GF-D8 (cell line): ENCODE measurements at places on chromosomes 6 and 20.

DNA sequence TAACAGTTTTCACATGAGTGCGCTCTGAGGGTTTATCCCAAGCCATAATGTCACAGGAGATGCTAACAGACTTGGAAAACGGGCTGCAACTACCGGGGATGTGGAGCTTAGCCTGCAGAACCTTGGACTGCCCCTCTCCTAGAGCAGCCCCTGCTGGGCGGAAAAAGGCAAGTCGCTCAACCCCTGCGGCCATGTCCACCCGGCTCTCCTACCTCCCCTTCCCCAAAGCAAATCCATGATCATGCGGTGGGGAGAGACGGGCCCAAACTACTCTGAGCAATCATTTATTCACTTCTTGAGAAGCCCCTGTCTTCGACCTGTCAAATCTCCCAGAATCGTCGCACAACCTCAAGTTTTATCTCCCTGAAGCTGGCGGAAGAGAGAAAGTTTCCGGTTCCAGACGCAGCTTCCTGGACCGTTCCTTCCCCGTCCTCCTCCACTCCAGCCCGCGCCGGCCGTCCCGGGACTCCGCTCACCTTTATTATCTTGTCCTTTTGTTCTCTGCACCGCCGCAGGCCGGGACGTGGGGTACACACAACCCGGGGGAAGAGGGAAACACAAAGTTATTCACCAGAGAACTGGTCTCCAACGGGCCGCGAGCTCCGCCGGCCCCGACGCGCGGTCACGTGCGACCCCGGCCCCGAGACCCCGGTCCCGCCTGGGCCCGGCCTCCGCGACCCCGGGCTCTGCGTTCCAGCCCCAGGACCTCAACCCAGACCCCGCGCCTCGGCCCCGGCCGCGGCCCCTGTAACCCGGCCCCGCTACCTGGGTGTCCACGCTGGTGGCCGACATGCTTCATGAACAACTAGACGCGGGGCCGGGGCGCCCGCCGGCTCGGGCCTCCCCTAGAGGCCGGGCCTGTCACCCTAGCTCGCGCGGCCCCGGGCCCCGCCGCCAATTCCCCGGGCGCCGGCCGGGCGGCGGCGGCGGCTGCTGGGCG lies 560 bp downstream of the YTHDF1 start:
- DNase-seq, result peak; percentile 9

GRCh38 chr6:35919827-35920751 lies 809 bp downstream of the SRPK1 start:
- DNase-seq, result peak; percentile 21

- DNase-seq, result no peak
Observed at GRCh38 chr6:44775121-44775520, 387.6 kb downstream of the CDC5L start.

- DNase-seq, result no peak
Observed at GRCh38 chr6:131545317-131545716, 27.7 kb upstream of the ARG1 start.

DNA sequence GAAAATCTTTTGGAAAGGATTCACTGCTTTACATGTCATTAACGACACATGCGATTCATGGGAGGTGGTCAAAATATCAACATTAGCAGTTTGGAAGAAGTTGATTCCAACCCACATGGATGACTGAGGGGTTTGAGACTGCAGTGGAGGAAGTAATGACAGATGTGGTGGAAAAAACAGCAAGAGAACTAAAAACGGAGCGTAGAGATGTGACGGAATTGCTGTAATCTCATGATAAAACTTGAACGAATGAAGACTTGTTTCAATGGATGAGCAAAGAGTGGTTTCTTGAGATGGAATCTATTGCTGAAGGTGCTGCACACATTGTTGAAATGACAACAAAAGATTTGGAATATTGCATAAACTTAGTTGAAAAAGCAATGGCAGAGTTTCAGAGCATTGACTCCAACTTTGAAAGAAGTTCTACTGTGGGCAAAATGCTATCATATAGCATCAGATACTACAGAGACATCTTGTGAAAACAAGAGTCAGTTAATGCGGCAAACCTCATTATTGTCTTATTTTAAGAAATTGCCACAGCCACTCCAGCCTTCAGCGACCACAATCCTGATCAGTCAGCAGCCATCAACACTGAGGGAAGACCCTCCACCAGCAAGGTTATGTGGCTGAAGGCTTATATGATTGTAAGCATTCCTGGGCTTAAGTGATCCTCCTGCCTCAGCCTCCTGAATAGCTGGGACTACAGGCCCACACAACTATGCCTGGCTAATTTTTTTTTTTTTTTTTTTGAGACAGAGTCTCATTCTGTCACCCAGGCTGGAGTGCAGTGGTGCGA lies 19.2 kb downstream of the SRSF3 start:
- DNase-seq, result no peak

GRCh38 chr6:2658788-2659187 lies 91.9 kb downstream of the MYLK4 start:
- DNase-seq, result no peak

GRCh38 chr20:61557621-61558020 lies 305.6 kb downstream of the CDH4 start:
- no peak for DNase-seq

- no peak for DNase-seq
Observed at GRCh38 chr6:16429669-16430068, 191.3 kb downstream of the GMPR start.

DNA sequence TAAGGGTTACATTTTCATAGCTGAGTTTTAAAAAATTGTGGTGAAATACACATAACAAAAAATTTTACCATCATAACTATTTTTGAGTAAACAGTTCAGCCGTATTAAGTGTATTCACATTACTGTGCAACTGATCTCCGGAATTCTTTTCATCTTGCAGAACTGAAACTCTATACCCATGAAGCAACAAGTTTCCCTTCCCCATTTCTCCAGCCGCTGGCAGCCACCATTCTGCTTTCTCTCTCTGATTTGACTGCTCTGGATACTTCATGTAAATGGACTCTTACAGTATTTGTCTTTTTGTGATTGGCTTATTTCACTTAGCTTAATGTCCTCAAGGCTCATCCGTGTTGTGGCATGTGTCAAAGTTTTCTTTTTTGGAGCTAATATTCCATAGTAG lies 341.6 kb downstream of the QKI start:
- no peak for DNase-seq

- DNase-seq, result no peak
Observed at GRCh38 chr20:9358001-9358400, 156.4 kb upstream of the LAMP5 start.

DNA sequence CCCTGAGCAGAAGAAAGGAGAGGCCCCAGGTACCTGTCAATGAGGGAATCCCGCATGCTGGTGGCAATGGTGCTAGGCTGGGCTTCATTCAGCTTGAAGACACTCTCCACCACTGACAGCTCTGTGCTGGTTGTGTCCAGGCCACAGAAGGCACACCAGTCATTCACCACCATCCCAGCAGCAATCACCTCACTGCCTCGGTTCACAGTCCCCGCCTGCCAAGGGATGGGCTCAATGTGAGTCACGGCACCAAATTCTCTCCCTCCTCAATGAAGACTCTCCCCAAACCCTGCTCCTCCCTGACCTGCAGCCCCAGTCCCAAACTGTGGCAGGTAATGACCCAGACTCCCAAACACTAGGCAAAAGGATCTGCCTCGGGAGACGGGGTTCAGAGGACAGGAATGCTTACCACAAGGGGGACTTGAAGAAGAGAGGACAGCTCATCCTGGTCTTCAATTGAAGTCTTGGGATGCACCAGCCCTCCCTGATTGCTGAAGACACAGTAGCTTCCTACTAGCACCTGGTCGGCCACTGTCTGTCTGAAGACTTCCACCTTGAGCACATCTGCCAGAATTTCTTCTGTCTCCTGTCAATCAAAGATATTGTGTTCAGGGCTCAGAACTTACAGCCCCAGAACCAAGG lies 1.7 kb upstream of the MMP24OS start:
- DNase-seq, result no peak

DNA sequence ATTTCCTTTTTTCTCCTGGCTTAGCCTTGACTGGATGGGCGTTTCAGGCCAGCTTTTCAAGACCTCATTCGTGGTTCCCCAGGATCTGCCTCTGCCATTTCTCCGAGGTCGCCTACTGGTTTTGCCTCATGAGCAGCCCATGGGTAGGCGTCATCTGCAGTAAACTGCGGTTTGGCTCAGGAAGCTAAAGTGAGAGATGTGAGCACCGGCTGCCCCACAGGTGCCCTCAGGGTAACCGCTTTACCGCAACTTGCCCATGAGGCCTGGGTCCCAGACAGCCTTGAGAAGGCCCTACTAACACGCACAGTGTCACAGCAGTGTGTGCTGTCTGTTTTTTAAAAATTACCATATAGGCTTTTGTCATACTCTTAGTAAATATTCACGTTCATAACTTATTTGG lies 53.4 kb upstream of the TBXT start:
- no peak for DNase-seq

GRCh38 chr20:24461848-24462247 lies 7.6 kb upstream of the SYNDIG1 start:
- no peak for DNase-seq

GRCh38 chr6:123562677-123563076 lies 74.1 kb downstream of the TRDN start:
- no peak for DNase-seq

DNA sequence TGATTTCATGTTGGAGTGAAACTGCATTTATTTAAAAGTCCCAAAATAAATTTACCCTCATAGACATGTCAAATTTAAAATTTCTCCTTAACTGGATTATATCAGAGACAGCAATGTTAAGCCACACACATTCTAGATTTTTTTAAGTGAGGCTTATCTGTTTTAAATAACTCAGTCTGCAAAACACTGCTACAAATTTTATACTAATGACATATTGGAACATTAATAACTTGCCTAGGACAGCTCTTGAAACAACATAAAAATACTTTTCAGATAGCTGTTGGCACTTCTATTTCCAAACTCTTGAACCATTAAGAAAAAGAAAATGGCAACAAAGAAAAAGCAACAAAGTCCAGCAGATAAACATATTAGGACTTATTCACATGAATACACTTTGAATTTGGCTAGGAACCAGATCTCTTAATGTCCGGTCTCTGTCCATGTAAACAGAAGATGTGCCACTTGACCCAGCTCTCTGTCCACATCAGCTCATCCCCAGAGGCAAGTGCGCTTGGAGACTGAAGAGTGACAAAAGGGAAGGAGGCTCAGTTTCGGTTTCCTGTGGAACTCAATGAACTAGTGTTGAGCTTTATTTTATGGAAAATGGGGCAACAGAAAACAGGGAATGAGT lies 219.3 kb upstream of the THBS2 start:
- no peak for DNase-seq

DNA sequence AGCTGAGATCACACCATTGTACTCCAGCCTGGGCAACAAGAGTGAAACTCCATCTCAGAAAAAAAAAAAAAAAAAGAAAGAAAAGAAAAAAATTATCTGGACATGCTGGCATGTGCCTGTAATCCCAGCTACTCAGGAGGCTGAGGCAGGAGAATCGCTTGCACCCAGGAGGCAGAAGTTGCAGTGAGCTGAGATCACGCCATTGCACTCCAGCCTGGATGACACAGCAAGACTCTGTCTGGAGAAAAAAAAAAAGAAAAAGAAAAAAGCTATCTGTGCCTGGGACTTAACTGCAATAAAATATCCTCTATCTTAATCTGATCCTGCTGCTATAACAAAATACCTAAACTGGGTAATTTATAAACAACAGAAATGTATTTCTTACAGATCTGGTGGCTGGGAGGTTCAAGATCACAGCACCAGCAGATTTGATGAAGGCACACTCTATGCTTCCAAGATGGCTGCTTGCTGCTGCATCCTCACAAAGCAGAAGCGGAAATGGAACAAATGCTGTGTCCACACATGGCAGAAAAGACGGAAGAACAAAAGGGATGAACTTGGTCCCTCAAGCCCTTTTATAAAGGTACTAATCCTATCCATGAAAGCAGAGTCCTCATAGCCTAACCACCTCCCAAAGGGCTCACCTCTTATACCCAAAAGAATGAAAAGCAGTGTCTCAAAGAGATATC lies 273.3 kb upstream of the JARID2 start:
- DNase-seq, result no peak

DNA sequence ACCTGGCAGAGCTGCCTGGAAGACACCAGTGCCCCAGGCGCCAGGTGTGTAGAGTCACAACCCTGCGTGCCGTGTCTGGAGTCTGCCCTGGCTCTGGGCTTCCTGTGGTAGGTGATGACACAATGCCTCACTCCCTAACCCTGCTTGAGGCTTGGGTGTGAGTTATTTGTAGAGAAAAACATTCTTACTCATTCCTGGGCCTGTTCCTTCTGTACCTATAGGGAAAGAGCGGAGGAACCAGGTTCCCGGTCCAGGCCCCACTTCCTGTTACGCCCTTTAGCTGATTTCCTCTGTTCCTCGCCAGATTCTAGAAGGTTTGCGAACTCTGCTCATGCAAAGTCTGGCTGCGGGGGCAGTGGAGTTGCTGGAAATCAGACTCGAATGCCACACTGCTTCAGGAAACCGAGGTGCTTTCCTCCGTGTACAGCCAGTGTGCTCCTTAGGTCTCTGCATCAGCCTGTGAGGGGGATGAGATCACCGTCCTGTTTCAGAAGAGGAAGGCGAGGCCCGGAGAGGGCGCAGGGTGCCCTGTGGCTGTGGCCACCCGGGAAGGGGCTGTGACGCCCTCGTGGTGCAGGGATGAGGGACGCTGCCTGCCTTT lies 67.1 kb upstream of the DUSP22 start:
- DNase-seq, result peak; percentile 14

DNA sequence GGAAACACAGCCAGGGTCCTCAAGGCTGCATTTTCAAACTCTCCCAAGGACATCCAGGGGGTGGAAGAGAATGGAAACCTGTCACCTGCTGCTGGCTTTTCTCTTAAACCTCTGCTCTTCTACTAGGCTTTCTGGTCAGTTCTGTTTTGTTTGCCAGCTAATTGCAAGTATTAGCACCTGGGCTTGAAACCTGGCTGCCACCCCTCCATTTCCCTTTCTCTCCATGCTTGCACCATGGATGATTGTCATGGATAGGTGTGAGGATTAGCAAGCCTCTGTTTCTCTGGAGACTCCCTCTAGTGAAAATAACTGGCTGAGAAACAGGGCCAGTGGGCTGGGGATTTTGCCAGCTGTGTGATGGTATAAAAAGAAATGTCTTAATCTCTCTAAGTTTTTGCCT lies 33.0 kb upstream of the GPR6 start:
- DNase-seq, result no peak

DNA sequence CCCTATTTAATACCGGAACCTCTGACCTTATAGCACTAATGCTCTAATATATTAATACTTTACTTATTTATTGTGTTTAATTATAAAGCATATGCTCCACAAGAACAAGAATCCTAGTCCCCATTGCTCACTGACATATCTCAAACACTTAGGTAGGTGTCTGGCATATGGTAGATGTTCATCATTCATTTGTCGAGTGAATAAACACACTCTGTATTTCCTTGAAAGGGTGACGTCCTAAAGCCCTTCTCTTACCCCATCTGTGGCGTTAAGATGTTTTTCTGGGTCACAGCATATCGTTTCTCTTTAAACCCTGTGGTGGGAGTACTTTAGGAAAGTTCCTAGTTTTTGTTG lies 45.3 kb downstream of the NCOA3 start:
- no peak for DNase-seq
